ENCODE measurements at places on chromosomes 2 and 18.

GRCh38 chr2:19642501-19642900 lies 259.3 kb downstream of the TTC32 start:
- DNase-seq: no peak

DNA sequence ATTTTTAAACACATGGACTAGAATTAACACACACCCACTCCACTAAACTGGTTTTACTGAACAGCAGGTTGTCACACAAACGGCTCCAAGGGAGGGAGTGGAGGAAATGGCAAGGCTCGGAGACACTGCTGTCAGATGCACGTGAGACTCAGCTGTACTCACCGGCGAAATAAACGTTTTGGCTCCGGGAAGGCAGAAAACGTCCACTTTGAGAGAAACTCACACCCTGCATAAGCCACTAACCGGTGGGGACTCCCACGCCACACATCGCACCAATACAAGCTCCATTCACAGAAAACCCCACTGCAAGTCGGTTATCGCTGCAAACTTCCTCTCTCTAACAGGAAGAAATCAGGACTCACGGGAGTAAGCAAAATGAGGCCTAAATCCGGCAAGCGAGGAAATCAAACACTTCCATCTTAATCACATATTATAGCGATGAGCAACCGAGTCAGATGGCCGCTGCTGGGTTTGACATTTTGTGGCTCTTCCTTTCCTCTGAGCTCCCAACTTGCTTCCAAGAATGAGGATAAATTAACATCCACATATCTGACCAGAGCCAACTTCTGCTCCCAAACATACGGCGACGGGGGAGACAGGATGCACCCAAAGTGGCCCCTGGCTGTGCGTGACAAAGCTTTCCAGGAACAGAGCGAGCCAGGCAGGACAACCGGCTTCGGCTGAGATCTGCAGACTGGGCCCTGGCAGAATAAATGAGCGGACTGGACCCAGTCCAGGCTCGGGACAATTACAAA lies 63.5 kb downstream of the HDAC4 start:
- no peak for DNase-seq

GRCh38 chr2:237726401-237726830 lies 72.2 kb upstream of the RBM44 start:
- peak; percentile 95 for DNase-seq

- no peak for DNase-seq
Measured at GRCh38 chr2:226187156-226187555, 612.5 kb downstream of the IRS1 start.

- DNase-seq: no peak
Measured at GRCh38 chr2:173929441-173929840, 35.7 kb downstream of the SP3 start.

GRCh38 chr2:219423652-219424377 lies 5.6 kb downstream of the DES start:
- no peak for DNase-seq

GRCh38 chr2:239700686-239701345 lies 300.0 kb upstream of the HDAC4 start:
- DNase-seq: no peak

DNA sequence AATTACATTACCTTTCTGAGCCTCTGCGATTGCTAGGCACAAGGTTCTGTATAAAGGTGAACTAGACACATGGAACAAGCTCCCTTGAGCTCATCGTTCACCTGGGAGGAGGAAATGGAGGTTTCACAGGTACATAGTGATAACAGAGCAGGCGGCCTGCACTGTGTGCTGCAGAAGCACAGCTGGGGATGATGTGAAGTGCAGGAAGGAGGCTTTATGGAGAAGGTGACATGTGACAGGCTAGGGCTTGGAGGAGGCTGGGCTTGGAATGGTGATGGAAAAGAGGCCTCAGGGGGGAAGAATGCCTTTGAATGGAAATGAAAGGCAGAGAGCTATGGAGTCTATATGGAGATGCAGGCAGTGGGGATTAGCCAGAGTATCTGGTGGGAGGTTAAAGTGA lies 22.9 kb downstream of the MARCHF4 start:
- DNase-seq: no peak

DNA sequence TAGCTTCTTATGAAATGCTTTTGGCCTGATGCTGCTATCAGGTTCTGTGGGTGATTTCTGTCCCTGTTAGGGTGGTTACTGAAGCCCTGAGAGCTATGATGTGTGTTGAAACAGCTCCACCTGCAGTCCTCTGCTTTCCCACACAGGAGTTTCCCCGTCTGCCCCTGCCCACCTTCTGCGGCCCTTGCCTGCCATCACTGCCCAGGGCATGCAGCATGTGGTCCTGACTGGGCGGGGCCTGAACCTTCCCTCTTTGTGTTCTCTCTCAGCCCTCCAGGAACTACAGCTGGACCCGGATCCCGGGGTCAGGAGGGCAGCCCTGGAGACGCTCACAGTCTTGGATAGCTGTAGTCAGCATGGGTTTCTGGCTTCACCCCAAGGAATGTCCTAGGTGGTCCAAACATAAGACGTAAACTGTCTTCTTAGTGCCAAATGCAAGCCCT lies 21.4 kb downstream of the HJURP start:
- DNase-seq: no peak

DNA sequence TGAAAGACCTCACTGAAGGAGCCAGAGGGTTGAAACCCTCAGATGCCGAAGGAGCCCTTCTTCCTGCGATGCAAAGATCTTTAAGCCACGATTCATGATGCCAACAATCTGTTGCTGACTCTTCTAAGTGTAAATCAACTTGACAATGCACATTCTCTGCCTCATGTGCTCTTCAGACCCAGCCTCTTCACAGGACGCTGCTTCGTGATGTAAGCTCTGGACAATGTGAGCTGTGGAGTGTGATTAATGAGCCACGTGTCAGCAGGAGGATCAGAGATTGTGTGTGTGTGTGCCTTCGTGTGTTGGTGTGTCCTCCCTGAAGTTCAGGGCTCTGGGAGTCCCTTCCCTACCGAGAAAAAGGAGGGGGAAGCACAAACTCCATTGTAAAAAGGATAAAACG lies 26.5 kb upstream of the TWIST2 start:
- no peak for DNase-seq

DNA sequence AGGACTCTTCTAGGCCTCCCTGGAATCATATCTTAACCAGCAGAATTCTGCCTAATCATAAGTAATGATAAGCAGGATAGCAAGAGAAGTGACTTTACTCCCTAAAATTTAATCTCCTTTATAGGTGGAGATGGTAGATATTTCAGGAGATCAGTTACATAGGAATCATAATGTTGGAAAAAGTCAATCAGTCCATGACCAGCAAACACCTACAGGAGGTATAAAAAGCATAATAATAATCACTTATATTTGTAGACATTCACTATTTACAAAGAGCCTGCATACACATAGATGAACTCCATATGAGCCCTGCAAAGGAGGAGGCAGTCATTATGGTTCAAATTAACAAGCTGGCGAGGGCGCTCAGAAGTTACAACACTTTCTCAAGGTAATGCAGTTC lies 2.5 kb downstream of the GALNT5 start:
- DNase-seq: no peak

GRCh38 chr18:69585696-69586095 lies 185.0 kb downstream of the DOK6 start:
- DNase-seq: no peak

DNA sequence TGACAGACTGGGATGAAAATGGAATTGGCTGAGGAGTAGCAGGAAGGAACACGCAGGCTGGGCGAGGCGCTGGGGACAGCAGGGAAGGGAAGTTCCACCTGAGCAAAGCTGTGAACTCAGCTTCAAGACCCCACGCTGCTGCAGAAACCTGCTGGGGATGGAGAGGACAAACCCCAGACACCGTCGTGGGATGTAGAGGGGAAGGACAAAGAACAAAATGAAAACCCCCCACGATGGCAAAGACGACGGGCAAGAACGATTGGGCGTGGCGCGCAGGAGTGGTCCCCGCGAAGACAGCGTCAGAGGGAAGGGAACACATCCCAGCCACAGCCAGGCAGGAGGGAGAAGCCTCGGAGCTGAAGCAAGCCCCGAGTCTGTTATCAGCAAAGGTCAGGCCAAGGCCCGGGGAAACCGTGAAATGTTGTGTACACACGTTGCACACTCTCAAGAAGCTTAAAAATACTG lies 222.9 kb downstream of the NDUFA10 start:
- DNase-seq: no peak

DNA sequence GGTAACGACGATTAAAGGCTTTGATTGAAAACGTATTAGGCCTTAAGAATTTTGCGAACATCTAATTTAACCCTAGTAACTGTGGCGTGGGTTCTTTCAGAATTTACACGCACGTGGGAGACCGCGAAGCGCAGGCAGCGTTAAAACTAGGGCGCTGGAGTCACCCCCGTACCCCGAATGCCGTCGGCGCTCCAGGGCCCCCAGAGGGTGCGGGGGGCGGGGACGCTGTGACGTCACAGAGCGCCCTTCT lies 673 bp upstream of the SMCHD1 start:
- no peak for DNase-seq

DNA sequence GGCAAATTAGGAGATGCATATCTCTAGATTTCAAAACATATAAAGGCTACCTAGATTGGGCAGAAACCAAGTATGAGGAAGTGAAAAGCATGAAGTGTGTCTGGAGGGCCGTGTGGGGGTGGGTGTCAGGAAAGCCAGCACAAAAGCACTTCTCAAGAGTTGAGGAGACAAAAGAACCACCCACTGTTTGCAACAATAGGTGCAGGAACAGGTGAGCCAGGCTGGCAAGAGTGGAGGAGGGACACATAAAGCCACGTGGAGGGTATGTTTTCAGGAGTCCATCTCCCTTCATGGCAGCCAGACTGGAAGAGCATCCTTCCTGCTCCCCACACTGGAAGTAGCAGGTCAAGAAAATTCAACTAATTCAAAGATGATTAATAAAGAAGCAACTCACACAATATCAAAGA lies 96.4 kb downstream of the CERS6 start:
- DNase-seq: peak; percentile 90

GRCh38 chr18:47150824-47151366 lies 595 bp upstream of the HDHD2 start:
- DNase-seq: peak; percentile 61

- DNase-seq: no peak
Measured at GRCh38 chr2:54196646-54197045, 59.4 kb downstream of the TSPYL6 start.

- DNase-seq: no peak
Measured at GRCh38 chr2:103734911-103735310, 973.1 kb downstream of the TMEM182 start.

DNA sequence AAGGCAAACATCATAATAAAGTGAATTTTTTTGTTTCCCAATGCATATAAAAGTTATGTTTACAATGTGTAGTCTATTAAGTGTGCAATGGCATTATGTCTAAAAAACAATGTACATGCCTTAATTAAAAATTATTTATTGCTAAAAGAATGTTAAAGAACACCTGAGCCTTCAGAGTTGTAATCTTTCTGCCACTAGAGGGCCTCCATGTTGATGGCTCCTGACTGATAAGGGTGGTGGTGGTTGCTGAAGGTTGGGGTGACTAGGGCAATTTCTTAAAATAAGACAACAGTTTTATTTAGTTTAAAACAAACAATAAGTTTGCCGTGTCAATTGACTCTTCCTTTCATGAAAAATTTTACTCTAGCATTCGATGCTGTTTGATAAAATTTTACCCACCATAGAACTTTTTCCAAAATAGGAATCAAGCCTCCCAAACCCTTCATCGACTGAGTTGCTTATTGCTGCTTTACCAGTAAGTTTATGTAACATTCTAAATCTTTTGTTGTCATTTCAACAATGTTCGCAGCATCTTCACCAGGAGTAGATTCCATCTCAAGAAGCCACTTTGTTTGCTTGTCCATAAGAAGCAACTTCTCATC lies 32.3 kb downstream of the MAP3K2 start:
- DNase-seq: peak; percentile 4

DNA sequence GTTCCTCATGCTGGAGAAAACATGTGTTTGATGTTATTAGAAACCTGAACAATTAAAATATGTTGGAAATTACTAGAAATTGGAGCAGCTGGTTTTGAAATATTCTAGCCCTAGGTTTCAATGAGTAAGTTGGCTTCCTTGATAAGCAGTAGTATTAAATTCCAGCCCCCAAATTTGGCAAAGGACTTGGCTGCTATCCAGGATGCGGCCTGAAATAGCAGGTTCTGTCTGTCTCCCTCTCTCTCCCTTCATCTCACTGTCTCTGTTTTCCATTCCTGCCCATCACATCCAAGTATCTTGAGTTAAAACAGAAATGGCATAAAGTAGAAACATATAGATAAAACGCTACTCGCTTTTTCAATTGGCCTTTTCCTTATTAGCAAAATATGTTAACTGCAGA lies 20.9 kb upstream of the GPR45 start:
- no peak for DNase-seq

- DNase-seq: no peak
Measured at GRCh38 chr2:1709335-1709605, 35.0 kb downstream of the PXDN start.
